ENCODE measurements at places on chromosomes 2 and 18. TPM values are rescaled to one million over a fixed set of nuclear protein-coding genes. Genes with fewer than 3 reads are reported as not detected.

The ASB1 gene
- 52.0 TPM for total RNA-seq

The TCF7L1 gene
- 9.8 TPM for total RNA-seq

The TRIM54 gene
- total RNA-seq: 222 TPM

The POLE4 gene
- total RNA-seq: 54.6 TPM

The HOXD1 gene
- 0.30 TPM for total RNA-seq

DNA sequence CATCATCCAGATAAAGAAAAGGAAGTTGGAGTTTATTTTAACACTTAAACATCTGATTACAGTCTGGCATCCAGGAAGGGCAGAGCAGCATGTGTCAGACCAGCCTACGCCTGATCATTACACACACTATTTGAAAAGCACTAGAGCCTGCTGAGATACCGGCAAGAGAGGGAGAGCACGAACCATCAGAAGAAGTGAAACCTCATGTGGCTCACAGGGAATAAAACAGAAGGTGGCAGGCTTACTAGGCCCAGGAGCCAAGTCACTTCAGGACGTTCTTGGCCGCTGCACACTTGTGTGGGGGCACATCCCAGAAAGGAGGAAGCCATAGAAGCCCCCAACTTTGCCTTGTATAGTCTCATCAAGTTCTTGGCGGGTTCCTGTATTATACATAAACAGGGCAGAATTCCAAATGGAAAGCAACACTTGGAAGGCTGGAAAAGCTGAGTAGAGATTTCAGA, 105.5 kb downstream of the UGGT1 start:
- no peak for DNase-seq

GRCh38 chr18:70489986-70490933, 201.4 kb downstream of the SOCS6 start:
- DNase-seq: no peak

GRCh38 chr2:201500534-201500933, 49.0 kb downstream of the STRADB start:
- DNase-seq: no peak

DNA sequence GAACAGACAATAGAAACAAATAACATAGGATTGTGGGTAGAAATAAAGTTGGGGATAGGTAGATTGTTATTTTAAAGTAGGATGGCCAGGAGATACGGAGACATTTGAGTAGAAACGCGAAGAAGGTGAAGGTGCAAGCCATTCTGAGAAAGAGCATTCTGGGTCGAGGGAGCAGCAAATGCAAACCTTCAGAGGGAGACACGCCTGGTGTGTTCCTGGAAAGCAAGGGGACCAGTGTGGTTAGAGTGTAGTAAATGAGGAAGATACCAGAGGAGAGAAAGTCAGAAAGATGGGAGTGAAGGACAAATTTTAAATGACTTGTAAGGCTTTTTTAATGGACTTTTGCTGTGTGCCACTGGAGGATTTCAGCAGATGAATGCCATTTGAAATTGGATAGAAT, 1.7 kb downstream of the CYP20A1 start:
- no peak for DNase-seq

DNA sequence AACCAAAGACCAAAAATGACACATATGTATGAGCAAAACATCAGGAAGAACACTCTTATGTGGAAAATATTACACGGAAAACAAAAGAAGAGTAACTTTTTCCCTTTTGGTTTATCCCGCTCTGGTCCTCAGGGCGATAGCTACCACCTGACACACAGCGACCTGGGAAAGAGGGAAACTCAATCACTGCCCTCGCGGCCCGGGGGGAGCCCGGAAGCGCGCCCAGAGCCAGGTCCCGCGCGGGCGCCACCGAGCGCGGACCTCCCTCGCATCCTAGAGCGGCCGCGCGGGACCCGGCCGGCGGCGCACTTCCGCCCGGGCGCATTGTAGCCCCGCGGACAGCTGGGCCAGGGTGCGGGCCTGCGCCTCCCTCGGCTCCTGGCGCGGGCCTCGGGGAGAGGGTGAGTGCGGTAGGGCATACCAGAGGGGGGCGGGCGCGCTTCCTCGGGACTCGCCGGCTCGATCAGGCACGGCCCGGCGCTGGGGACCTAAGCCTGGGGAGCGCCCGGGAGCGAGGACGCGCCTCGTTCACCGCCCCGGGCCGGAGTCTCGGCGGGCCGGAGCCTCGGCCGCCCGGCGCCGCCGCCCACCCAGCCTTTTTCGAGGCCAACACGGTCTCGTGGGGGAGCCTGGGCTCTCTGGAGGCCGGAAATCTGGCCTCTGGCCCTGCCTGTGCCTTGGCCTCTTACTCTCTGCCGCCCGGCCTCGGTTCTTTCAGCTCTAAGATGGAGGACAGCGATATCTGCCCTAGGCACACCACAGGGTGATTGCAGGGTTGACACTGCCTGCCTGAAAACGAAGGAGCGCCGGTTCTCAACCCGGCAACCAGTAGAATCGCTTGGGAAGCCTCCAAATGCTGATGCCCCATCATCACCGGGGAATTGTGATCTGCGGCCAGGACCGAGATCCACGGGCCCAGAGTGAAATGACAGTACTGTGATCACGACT, at the start of gene ELAC1:
Gene ELAC1, plus strand, starts transcription at position 327 of the 948 bp plus-strand sequence. CDS start 6,365 bp downstream, outside the sequence.
- DNase-seq: peak; percentile 88

GRCh38 chr18:79275992-79276391, 119.7 kb upstream of the NFATC1 start:
- DNase-seq: no peak

Measured in heart left ventricle (tissue), 16 donors.